Osteoblast (primary cell): ENCODE measurements at places on chromosomes 12 and 14. TPM values are rescaled to one million over a fixed set of nuclear protein-coding genes. Genes with fewer than 3 reads are reported as not detected.
A peak's percentile ranks its signal among the peaks of the same experiment; 100 is the strongest.

DNA sequence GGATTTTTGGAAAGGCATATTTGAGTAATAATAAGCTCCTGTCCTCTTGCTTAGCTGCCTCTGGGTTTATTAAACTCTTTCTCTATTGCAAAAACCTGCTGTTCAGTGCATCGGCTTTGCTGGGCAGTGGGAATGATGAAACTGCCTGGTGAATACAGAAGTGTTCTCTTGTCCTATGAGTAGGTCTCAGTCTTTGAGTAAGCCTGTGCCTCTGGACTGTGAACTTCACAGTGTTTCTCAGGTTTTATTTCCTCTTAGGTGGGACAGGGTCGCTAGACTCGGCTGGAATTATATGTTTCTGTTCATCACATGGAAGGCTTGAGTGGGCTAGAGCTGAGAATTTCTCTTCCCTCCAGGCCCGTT lies 46.4 kb downstream of the CRADD start:
- no peak for DNase-seq
- peak overlapping the region; percentile 0 for H3K4me3 ChIP-seq
- peaks cover 3% of the 10 kb centered on the region for H3K4me1 ChIP-seq
- H3K36me3 ChIP-seq = no peaks in the 10 kb centered on the region
- no peak overlapping the region for H3K27ac ChIP-seq

DNA sequence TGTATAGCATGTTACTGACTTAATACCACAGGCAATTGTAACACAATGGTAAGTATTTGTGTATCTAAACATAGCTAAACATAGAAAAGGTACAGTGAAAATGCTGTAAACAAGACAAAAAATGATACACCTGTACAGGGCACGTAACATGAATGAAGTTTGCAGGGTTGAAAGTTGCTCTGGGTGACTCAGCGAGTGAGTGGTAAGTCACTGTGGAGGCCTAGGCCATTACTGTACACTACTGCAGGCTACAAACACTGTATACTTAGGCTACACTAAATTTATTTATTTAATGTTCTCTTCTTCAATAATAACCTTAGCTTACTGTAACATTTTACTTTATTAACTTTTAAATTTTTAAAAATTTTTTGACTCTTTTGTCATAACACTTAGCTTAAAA lies 158.4 kb downstream of the IPO8 start:
- no peaks in the 10 kb centered on the region for H3K36me3 ChIP-seq
- H3K4me3 ChIP-seq = no peak overlapping the region
- no peak for DNase-seq

DNA sequence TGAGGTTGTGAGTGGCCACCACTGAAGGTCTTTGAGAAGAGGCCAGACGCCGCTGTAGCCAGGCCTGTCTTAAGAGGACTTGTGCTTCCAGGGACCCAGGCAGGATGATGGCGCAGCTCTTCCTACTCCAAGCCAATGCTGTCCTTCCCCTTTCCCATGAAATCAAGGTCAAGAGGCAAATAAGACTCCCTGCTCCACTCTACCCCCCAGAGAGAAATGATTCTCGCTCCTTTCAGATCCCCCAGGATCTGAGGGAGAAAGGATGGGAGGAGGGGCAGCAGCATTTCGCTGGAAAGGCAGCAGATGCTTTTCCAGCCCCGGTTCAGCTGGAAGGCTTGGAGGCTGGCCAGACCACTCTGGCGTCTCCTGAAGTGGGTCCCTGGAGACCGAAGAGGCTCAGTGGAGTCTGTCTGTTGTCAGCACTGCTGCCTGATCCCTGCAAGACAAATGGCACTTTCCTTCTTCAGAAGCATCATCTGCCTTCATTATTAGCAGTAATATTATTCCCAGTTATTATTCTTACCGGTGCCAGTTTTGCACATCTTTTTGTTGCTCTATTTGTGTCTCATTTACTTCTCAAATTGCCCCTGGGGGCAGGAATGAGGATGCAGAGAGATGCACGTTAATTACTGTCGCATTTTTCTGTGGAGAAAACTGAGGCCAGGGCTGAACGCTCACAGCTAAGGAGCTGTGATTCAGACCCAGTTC lies 51.4 kb downstream of the C14orf132 start:
- peak; percentile 82 for DNase-seq
- H3K27ac ChIP-seq = peak overlapping the region; percentile 95
- peak overlapping the region; percentile 9 for H3K4me3 ChIP-seq
- H3K4me1 ChIP-seq = peaks cover 68% of the 10 kb centered on the region
- no peaks in the 10 kb centered on the region for H3K27me3 ChIP-seq
- peaks cover 22% of the 10 kb centered on the region for H3K36me3 ChIP-seq

- H3K27ac ChIP-seq = no peak overlapping the region
- H3K4me3 ChIP-seq = no peak overlapping the region
- H3K27me3 ChIP-seq = no peaks in the 10 kb centered on the region
- H3K4me1 ChIP-seq = no peaks in the 10 kb centered on the region
- no peaks in the 10 kb centered on the region for H3K36me3 ChIP-seq
- DNase-seq = no peak
These were observed 501.1 kb downstream of the VRK1 start for GRCh38 chr14:97298331-97298730.

DHRS2 gene
- under 0.01 and 0.29 TPM in 2 replicates for total RNA-seq

GRCh38 chr12:109580272-109580671 lies 6.7 kb downstream of the MVK start:
- H3K27me3 ChIP-seq = no peaks in the 10 kb centered on the region
- no peak overlapping the region for H3K27ac ChIP-seq
- peak; percentile 49 for DNase-seq
- H3K4me3 ChIP-seq = no peak overlapping the region

- no peak for DNase-seq
- H3K27me3 ChIP-seq = no peaks in the 10 kb centered on the region
- H3K4me1 ChIP-seq = no peaks in the 10 kb centered on the region
- H3K36me3 ChIP-seq = peaks cover 11% of the 10 kb centered on the region
- H3K27ac ChIP-seq = no peak overlapping the region
- H3K4me3 ChIP-seq = no peak overlapping the region
These were observed 11.4 kb upstream of the SPSB2 start for GRCh38 chr12:6884539-6884938.

GRCh38 chr14:97039717-97040363 lies 242.7 kb downstream of the VRK1 start:
- DNase-seq = no peak
- H3K27me3 ChIP-seq = no peaks in the 10 kb centered on the region
- no peak overlapping the region for H3K27ac ChIP-seq
- no peak overlapping the region for H3K4me3 ChIP-seq
- no peaks in the 10 kb centered on the region for H3K36me3 ChIP-seq

DNA sequence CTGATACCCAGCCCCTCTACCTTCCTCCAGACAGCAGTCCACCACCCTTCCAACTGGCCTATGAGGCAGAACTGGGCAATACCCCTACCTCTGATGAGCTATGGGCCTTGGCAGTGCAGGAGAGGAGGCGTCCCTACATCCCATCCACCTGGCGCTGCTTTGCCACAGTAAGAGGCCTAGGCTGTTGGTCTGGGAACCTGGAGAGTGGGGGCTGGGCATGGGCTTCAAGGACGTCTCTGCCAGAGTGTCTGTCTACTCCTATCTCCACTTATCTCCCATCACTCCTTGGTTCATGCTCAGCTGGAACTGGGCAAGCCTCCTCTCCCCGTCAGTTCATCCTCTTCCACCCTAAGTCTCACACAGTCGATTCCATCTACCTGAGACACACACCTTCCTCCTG lies 6.5 kb downstream of the AMHR2 start:
- no peak overlapping the region for H3K27ac ChIP-seq
- H3K4me3 ChIP-seq = no peak overlapping the region
- peaks cover 23% of the 10 kb centered on the region for H3K4me1 ChIP-seq
- no peaks in the 10 kb centered on the region for H3K36me3 ChIP-seq

IRAK3 gene
- total RNA-seq = 3.6 and 4.4 TPM in 2 replicates

ADAM21 gene
- total RNA-seq = under 0.01 TPM in 1 of 2 replicates, not detected in the other

DNA sequence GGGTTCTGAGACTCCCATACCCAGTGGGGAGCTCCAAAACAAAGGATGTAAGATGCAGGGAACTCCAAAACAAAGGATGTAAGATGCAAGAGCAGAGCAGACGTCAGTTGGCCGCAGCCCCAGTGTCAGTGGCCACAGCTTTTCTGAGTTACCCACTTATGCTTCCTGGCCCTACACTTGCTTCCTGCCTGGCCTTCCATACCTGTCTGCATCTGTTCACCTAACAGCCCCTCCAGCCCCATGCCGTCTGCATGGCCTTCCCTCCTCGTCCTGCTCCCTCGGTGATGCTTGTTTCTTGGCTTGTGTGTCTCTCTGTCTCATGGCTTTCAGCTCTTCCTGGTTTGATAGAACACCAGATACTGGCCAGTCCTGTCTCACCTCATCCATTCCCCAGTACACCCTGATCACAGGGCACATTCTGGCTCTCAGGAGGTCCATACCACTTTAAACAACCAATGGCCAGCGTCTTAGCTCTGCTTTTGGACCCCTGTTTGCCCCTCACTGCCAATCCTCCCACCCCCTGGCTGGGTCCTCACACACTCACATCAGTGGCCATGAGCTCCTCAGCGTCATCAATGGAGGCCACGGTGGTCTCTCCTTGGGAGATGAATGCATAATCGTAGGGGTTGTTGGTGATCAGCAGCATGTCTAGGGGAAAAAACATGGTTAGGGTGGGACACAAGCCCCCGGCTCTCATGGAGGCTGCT lies 5.3 kb downstream of the MYH7 start:
- H3K4me1 ChIP-seq = no peaks in the 10 kb centered on the region
- peak; percentile 63 for DNase-seq
- no peak overlapping the region for H3K27ac ChIP-seq
- H3K27me3 ChIP-seq = peaks cover 5% of the 10 kb centered on the region

DNA sequence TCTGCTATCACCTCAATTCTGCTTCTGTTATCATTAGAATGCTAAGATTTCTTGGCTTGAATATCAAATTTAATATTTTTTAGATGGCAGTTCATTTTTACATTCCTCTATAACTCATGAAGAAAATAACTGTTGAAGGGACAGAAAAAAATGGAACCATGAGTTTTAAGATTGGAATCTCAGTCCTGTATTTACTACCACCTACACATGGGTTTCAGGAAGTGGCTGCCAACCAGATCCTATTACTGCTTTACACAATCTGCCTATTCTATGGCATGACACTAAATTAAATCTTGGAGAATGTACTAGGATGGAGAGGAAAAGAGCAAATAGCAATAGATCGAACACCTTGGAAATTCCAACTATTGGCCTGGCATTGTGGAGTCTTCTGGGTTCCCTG lies 140.8 kb downstream of the DUSP6 start:
- peak overlapping the region; percentile 25 for H3K27ac ChIP-seq
- no peaks in the 10 kb centered on the region for H3K36me3 ChIP-seq
- H3K4me1 ChIP-seq = peaks cover 25% of the 10 kb centered on the region
- H3K4me3 ChIP-seq = no peak overlapping the region
- no peak for DNase-seq

CD4 gene
- 10.9 and 15.0 TPM in 2 replicates for total RNA-seq

DNA sequence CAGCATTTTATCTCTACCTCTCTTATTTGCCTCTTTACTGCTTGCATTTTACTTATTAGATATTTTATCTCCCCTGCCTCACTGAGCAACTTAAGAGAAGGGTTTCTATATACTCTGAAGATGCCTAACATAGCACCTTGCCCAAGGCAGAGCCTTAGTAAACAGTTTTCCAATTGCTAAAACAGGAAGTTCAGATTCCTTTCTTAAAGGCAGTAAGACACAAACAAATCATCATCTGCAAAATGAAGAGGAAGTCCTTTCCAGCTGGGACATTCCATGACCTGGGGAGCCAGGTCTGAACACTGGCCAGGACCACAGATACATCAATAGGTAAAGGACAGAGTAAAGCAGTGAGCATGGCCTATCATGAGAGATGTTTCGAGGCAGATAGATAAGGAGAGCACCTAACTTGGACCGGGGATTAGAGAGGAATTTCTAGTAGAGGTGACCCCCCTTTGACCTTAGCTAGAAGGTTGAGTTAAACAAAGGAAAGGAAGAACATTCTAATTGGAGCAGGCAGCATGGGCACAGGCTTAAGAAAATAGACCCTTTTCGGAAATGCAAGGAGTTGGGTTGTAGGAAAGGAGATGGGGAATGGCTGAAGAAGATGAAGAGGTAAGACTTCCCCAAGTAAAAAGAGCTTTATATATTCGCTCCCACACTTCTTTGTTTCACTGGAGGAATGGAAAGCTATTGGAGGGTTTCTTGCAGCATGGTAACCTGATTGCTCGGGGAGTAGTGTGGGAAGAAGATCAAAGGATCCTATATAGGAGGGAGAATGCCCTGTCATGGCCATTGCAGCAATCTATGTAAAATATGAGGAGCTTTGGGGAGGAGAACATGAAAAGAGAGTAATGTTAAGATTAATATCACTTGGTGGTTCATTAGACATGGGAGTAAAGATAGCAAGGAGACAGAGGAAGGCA lies 94.8 kb downstream of the PHLDA1 start:
- no peaks in the 10 kb centered on the region for H3K36me3 ChIP-seq
- H3K27me3 ChIP-seq = no peaks in the 10 kb centered on the region
- no peak overlapping the region for H3K4me3 ChIP-seq
- H3K27ac ChIP-seq = no peak overlapping the region
- no peak for DNase-seq

DNA sequence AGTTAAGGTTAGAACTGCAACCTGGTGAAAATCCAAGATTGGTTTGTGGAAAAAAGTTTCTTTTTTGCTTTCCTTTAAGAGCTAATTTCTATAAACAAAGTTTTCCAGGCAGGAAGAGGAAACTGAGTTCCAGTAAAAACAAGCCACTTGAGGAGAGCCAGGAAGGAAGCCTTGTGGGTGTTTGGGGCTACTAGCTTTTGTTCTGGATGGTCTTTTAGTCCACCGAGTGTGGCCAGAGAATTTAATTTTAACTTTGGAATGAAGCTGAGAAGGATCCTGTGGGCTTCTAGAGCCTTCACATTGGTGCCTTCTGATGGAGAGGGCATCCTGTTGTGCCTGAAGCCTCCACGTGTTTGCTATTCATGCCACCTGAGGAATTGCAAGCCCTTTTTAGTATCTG lies 327.9 kb downstream of the C12orf75 start:
- H3K27ac ChIP-seq = no peak overlapping the region
- no peak for DNase-seq
- H3K36me3 ChIP-seq = no peaks in the 10 kb centered on the region
- H3K4me3 ChIP-seq = no peak overlapping the region
- H3K27me3 ChIP-seq = no peaks in the 10 kb centered on the region

GRCh38 chr14:29163109-29163508 lies 396.5 kb downstream of the FOXG1 start:
- no peaks in the 10 kb centered on the region for H3K4me1 ChIP-seq
- DNase-seq = no peak
- no peaks in the 10 kb centered on the region for H3K27me3 ChIP-seq
- H3K27ac ChIP-seq = no peak overlapping the region

TSPAN19 gene
- not detected in 2 replicates for total RNA-seq

GRCh38 chr12:88185988-88186387 lies 43.9 kb downstream of the TMTC3 start:
- no peaks in the 10 kb centered on the region for H3K27me3 ChIP-seq
- peaks cover 10% of the 10 kb centered on the region for H3K4me1 ChIP-seq
- H3K36me3 ChIP-seq = peaks cover 3% of the 10 kb centered on the region
- peak; percentile 42 for DNase-seq
- H3K4me3 ChIP-seq = no peak overlapping the region
- H3K27ac ChIP-seq = peak overlapping the region; percentile 6

- peak overlapping the region; percentile 1 for H3K4me3 ChIP-seq
- H3K36me3 ChIP-seq = peaks cover 10% of the 10 kb centered on the region
- no peaks in the 10 kb centered on the region for H3K27me3 ChIP-seq
- peaks cover 70% of the 10 kb centered on the region for H3K4me1 ChIP-seq
- H3K27ac ChIP-seq = peak overlapping the region; percentile 96
- peak; percentile 95 for DNase-seq
These were observed 43.4 kb downstream of the ELK3 start for GRCh38 chr12:96237465-96238077.

- DNase-seq = no peak
- peaks cover 79% of the 10 kb centered on the region for H3K36me3 ChIP-seq
- no peaks in the 10 kb centered on the region for H3K4me1 ChIP-seq
- no peaks in the 10 kb centered on the region for H3K27me3 ChIP-seq
- no peak overlapping the region for H3K4me3 ChIP-seq
- H3K27ac ChIP-seq = no peak overlapping the region
These were observed 64.5 kb downstream of the SEC23A start for GRCh38 chr14:39038542-39038941.
